Astrocyte of the hippocampus (primary cell): ENCODE measurements at places on chromosomes 7 and 10.

GRCh38 chr7:37129035-37129425, 319.6 kb downstream of the ELMO1 start:
- DNase-seq = no peak

GRCh38 chr7:38306914-38307313, 33.5 kb upstream of the TARP start:
- DNase-seq = no peak

DNA sequence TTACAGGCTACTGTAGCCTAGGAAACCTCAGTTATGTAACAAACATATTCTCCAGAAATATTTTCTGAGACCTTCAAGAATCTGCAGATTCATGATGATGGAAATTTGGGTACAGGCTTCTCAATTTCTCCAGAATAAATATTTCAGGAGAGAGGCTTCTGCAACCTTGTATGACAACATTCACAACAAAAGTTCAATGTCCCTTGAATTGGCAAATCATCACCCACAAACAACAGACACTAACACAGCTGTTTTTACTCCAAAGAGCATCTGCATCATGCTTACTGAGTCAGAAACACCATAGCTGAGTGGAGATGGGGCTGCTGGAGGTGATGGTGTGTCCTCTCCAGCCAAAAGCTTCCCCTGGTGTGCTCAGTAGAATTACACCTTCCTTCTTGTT, 9.3 kb upstream of the COBL start:
- no peak for DNase-seq

DNA sequence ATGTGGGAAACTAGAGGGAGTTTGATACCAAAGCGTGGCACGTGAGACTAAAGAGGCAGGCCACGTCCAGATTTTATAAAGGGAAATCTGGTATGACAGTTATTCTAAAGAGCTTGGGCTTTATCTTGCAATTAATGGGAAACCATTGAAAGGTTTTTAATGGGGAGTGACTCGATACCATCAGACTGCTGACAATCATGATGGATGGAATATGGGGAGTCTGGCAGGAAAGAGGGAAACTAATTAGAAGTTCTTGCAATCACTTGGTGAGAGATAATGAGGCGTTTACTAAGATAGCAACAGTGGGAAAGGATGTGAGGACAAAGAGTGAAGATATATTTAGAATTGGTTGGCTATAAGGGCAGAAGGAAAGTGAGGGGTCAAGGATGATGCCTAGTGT, 94.0 kb downstream of the MBL2 start:
- DNase-seq = no peak

- no peak for DNase-seq
These were observed 5.0 kb downstream of the TRUB1 start for GRCh38 chr10:114943000-114943399.

- DNase-seq = no peak
These were observed 17.9 kb upstream of the CLEC2L start for GRCh38 chr7:139505563-139505962.

DNA sequence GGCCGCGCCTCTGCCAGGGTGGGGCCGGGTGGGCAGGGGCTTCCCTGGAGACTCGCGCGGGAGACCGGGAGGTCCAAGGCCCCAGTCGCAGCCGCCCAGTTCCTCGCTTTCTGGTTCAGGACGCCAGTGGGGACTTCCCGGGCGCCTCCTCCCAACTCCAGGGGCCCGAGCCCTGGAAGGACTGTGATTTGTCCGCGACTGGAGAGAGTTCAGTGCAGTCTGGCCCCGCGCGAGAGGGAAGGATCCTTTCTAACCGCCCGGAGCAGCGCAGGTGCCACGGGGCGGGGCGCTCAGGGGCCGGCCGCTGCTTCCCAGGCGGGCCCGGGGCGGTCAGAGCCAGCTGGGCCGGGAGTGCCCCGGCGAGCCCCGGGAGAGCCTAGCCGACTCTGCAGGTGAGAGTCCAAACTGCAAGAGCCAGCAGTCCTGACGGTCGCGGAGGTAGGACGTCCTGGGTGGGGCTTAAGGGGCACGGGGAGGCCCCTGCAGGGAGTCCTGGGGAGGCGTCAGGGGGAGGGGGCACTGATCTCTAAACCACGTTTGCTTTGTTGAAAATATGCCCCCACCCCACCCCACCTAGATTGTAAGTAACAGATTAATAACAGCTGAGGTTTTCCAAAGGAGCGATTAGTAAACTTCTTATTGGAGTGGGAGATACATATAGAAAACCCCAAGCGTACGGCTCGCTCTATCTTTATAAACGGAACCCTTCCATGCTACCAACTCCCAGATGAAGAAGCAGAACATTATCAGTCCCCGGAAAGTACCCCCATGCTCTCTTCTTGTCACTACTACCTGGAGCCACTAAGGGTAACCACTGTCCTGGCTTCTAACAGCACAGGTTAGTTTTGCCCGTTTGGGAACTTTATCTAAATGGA, 8.2 kb downstream of the NKX2-3 start:
- no peak for DNase-seq

DNA sequence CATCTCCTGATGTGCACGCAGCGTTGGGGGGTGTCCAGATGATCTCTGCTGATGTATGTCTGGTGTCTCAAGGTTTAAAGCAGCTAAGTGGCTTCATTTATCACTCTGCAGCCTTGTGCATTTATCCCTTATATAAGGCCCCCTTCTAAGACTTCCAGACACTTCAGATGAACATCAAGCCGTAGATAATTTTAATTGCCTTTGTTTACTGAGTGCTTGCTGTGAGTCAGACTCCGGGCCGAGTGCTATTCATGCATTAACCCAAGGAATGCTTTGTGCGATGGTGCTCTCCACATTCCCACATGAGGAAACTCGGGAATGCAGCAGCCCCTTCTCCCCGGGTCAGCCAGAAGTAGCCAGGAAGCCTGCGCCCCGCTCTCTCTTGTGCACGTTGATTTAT, 328.6 kb upstream of the COBL start:
- peak; percentile 92 for DNase-seq

GRCh38 chr10:84267503-84268126, 22.8 kb downstream of the RGR start:
- peak; percentile 61 for DNase-seq

DNA sequence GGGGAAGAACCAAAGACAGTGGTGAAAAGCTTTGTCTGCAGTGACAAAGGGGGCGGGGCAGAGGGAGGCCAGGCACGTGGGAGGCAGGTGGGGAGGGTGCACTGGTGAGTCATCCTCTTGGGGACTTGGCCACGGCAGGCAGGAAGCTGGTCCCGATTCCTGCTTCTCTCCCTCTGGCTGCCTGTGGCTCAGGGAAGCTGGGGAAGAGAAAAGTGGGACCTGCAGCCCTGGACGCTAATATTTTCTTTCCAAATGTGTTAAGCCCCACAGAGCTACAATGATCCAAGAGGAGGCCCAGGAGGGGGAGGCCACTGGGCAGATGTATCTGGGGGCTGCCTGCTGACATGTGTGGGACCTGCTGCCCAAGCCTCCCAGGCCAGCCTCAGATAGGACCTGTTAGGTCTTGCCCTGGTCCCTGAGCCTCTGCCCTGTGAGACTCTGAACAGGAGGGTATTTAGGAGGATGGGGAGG, 231.8 kb downstream of the KCNMA1 start:
- DNase-seq = peak; percentile 85

DNA sequence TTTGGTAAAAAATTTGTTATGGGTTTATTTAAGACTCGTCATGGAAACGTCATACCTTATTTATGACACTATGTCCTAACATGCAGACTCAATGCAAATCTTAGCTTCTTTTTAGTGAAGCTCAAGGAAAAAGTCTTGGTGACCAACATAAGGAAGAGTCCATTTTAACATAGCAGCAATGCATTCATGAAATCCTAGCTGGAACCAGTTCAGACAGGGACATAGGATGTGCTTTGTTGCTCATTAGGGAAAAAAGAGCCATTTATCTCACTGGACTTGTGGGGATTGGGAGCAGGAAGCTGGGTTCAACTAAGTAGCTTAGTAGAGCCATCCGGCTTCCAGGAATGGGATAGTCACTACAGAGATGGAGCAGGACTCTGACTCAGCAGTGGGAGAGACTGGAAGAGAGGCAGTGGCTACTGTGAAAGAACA, 100.7 kb upstream of the DKK1 start:
- peak; percentile 23 for DNase-seq

- no peak for DNase-seq
These were observed 332.9 kb upstream of the PRKCQ start for GRCh38 chr10:6912929-6913328.

GRCh38 chr10:47340608-47341170, 7.5 kb upstream of the RBP3 start:
- DNase-seq = peak; percentile 69

GRCh38 chr10:28922127-28922526, 244.8 kb downstream of the BAMBI start:
- peak; percentile 48 for DNase-seq

- DNase-seq = no peak
These were observed 20.7 kb downstream of the WAPL start for GRCh38 chr10:86500846-86501245.

- no peak for DNase-seq
These were observed 23.8 kb upstream of the FBXW4 start for GRCh38 chr10:101718690-101719275.

- DNase-seq = no peak
These were observed 108.3 kb downstream of the BUB3 start for GRCh38 chr10:123262456-123262855.

DNA sequence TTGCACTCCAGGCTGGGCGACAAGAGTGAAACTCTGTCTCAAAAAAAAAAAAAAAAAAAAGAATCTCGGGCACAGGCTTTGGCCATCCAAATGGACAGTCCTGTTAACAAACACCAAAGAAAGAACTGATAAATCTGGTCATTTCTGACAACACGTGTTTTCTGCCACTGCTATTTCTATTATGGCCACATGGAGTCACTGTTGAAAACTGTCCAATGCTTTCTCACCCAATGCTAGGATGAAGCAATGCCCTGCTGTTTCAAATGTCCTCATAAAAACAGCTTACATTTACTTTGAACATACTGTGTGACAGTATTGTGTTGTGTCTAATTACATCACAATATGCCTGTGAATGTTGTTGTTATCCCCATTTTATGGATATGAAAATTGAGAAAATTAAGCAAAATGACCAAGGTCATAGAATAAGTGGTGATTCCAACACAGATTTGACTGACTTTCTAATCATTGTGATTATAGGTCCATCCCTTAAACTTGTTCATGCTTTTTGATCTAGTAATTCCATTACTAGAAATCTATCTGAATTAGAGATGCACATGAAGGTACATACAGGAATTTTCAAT, 19.9 kb upstream of the MAP3K8 start:
- DNase-seq = peak; percentile 76

DNA sequence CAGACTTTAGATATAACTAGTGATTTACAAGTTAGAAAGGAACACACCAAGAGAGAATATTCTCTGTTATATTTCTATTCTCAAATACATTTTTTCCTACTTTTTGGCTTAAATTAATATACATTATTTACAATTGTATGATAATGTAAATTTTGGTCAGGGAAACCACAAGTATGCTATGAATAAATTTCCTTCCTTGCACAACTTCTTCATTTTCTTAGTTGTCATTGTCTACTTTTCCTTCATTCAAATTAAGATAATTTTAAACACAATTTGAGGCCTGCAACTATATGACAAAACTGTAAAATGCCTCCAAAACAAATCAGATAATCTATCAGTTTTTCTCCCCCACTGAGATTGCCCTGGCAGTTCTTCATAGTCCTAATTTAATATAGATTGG, 131.3 kb downstream of the CDK14 start:
- DNase-seq = no peak

DNA sequence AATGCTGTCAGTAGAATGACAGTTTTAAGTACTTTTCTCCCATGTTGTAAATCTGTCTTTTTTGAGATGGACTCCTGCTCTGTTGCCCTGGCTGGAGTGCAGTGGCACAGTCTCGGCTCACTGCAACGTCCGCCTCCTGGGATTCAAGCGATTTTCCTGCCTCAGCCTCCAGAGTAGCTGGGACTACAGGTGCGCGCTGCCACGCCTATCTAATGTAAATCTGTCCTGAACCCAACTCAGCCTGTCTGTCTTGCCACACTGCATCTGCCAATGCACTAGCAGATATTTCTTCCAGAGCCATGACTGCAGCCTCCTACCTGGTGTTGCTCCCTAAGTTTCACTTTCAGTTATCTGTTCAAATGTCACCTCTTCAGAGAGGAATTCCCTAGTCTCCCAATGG, 264.1 kb downstream of the PHF14 start:
- DNase-seq = no peak

GRCh38 chr10:129605266-129605985, 138.4 kb downstream of the MGMT start:
- no peak for DNase-seq

GRCh38 chr7:136957391-136957790, 88.9 kb downstream of the CHRM2 start:
- DNase-seq = no peak

- DNase-seq = no peak
These were observed 212.7 kb upstream of the GHITM start for GRCh38 chr10:83926606-83927005.

DNA sequence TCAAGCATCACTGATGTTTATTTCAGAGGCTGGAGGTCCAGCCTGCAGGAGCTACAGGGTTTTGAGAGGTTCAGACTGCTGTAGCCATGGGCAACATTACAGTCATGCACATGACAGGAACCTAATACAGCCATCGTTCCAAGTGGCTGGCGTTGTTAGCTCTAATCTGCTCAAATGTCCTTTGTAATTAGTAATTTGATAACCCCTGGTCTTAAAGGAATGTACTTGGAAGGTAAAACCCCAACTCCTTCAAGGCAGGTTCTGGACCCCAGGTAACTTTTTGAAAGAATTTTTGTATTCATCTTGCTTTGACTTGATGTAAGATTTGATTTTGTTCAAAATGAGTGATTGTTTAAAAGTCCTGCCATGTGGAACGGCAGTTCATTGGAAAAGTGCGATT, 34.7 kb upstream of the FOXI2 start:
- DNase-seq = no peak

DNA sequence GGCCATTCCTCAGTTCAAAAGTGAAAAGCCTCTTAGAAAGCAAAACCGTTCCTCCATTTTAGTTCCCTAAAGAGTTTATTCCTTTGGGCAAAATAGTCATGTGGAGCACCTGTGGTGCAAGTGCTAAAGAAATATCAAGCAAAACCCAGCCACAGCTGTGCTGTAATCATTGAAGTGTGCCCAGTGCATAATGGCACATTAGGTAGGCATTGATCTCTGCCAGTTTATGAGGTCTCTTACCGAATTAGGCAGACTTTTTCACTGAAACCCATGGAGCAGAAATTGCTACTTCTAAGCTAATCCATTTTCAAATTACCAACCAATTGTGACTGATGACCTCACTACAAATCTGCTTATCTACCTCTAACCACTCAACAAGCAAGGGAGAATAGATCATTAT, 97.2 kb upstream of the SEMA3A start:
- DNase-seq = no peak

DNA sequence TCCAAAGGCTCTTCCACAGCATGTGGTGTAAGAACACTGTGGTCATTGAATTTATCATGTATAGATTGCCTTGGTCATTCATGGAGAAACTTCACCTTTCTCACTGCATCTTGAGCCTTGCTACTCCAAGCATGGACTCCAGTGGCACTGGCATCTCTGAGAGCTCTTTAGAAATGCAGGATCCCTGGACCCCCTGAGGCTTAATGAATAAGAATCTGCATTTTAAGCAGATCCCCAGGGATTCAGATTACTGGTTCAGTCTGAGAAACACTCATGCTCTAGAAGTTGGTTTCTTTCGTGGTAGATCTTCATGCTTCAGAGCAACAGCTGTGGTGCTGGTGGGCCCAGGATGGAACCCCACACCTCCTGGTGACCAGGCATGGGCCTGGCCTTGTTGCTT, 63.2 kb downstream of the CFAP58 start:
- DNase-seq = no peak

- peak; percentile 83 for DNase-seq
These were observed 1.1 kb downstream of the TRIM8 start for GRCh38 chr10:102645388-102645740.

GRCh38 chr7:31337002-31337565, 3.4 kb downstream of the NEUROD6 start:
- no peak for DNase-seq
